ENCODE measurements at places on chromosomes 11 and 22.

DNA sequence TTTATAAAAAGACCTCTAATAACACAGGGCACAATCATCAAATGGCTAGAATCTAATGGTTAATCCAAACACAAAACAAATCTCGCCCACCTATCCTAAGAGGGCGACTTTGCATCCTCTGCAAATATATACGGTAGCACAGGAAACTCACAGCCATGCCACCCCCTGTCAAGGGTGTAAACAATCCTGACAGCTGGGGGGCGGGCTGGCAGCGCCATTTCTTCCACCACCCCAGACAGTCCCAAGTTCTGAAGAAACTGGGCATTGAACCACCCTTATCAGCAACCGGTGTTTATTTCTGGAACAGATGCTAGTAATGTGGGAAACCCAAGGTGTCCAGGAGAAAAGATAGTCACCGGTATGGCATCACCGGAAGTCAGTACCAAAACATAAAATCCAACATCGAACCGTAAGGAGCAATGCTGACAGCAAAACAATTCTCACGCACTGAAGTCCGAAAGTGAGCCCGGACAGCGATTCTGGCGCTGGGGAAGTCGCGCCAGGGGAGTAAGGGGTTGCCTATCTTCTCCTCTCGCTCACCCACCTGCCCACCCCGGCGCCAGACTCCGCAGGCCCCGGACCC, 825 bp downstream of the FBXO3 start:
- DNase-seq = peak; percentile 44

DNA sequence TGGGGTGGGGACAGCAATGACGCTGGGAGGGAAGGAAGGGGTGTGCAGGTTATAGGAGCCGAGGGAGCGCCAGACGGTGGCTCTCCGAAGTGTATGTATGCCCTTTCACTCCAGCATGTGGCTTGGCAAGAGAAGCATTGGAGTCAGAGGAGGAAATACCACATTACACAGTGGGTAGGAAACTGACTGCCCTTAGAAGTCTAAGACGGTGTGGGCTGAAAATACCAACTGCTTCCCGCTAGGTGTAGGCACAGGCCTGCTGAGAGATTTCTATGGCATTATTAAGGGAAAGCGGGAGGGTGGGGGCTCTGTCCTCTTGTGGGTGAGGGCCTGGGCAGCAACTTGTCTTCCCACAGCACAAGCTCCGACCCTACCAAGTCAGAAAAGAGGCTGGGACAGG, 44.7 kb downstream of the CACNG2 start:
- DNase-seq = no peak

GRCh38 chr11:17197431-17197898, 10.3 kb downstream of the PIK3C2A start:
- no peak for DNase-seq

DNA sequence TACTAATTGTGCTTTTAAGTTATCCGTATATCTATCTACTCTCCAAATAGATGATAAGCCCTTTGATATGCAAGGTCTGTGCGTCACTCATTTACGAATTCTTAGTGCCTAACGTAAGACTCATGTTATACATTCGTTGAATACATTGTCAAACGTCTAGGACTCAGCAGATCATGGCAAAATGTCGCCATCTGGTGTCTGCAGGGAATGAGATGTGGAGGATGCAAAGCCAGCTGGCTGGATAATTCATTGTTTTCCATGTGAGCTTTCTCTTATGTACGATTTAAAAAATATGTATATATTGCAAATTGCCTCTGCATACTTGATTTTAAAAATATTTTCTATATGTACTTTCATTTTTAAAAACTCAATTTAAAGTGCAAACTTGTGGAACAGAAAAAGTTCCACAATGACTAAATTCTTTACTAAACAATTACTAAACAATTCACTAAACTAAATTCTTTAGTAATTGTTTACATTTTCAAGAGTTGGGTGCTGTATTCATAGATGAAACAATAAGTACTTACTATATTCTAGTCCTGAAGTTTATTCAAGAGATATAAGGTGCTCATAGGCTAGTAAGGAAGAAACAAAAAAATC, 33.8 kb downstream of the ZNF202 start:
- DNase-seq = peak; percentile 86

- DNase-seq = no peak
Measured at GRCh38 chr11:83639995-83640758, 354.0 kb upstream of the CCDC90B start.

DNA sequence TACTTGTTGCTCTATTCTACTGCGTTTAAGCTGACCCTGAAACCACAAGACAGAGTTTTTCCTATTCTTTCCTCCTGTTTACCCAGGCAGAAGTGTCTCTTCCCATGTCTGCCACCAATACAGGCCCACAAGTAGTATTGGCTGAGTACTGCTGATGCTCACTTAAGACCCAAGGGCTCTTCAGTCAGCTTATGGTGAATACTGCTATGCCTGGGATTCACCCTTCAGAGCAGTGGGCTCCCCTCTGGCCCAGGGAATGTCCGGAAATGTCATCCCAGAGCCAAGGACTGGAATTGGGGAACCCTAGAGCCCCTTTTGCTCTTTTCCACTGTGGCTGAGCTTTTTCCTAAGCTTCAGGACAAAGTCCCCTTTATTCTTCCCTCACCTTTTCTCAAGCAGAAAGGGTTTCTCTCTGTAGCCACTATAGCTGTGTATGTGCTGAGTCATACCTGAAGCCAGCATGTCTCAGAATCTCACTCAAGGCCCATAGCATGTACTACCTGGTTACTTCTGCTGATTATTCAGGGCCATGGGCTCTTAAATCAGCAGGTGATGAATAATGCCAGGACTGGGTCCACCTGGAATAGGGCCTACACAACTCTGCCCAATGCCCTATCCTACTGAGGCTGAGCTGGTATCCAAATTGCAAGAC, 745.8 kb upstream of the ANO5 start:
- no peak for DNase-seq

- no peak for DNase-seq
Measured at GRCh38 chr11:127448101-127448500, 447.5 kb upstream of the KIRREL3 start.

Data from endodermal cell (in vitro differentiated cells).